ENCODE measurements at places on chromosomes 7 and 10.

- DNase-seq = no peak
Observed at GRCh38 chr10:27503498-27504006, 552 bp upstream of the RAB18 start.

- no peak for DNase-seq
Observed at GRCh38 chr10:43692051-43692825, 43.6 kb upstream of the ZNF32 start.

DNA sequence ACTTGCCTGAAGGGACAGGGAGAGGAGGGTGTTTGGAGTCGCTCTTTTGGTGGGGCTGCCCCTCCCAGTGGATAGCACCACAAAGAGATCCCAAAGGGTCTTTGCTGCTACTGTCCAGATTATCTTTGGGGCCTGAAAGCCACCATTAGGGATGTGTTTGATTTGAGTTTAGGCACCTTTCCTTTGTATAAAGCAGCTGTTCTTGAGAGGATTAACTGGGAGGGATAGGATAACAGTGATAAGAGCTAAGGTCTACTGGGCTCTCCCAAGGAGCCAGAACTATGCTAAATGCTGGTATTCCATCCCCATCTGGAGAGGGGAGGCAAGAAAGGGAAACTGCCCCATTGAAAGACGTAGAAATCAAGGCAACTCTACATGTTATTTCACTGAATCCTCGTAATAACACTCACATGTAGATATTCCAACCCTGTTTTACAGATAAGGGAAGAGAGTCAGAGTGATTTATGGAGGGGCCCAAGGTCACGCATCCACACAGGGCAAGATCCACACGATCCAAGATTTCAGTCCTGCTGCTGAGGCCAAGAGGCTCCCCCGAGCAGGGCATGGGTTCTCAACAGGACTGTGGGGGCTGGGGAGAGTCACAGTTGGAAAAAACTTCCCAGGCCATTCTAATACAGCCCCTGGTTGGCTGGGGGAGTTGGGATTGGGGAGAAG, 11.1 kb upstream of the TCF7L2 start:
- no peak for DNase-seq

GRCh38 chr7:29090151-29090805, 56.1 kb downstream of the CPVL start:
- DNase-seq = no peak

GRCh38 chr7:76257973-76258372, 44.5 kb upstream of the HSPB1 start:
- peak; percentile 19 for DNase-seq

GRCh38 chr7:112433289-112433688, 17.0 kb upstream of the IFRD1 start:
- no peak for DNase-seq

DNA sequence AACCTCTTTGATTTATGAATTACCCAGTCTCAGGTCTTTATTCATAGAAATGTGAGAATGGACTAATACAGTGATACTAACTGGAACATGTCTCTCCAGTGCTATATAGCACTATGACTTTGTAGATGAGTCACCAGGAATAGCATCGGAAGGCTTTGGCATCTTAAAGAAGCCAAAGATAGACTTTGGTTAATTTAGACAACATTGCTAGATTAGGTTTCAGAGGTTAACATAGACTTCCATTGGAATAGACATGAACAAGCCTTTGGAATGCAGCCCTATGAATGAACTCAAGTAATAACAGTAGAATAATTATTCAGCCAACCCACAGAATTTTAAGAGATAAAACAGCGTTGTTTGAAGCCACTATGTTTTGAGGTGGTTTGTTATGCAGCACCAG, 169.2 kb downstream of the HGF start:
- no peak for DNase-seq

DNA sequence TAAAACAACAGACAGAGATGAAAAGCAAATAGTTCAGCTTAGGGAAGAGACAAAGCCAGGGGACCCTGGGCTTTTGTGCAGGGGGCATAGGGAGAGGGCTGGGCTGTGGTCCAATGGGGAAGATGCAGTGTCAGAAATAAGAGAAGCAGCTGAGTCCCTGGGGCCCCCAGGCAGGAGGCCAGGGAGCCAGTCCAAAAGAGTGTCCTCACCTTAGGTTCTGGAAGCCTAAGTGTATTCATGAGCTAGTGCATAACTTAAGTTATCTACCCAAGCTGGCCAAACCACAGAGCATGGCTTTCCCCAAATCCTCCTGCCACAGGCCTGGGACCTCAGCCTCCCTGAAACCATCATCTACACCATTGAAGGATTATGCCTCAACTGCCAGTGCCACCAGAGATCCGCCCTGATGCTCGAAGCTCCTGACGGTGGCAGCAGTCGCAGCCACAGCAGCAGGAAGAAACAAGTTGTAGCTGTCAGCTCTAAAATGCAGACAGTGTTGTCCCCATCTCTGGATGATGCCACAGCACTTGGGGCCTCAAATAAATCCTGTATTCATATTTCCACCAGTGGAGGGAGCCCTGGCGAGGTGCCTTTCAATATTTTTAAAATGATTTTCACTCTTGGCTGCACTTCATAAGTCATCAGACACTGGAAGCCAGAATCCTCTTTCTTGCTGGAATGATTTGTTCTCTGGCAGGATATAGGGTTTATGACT, 574.6 kb downstream of the GRID1 start:
- DNase-seq = peak; percentile 7

DNA sequence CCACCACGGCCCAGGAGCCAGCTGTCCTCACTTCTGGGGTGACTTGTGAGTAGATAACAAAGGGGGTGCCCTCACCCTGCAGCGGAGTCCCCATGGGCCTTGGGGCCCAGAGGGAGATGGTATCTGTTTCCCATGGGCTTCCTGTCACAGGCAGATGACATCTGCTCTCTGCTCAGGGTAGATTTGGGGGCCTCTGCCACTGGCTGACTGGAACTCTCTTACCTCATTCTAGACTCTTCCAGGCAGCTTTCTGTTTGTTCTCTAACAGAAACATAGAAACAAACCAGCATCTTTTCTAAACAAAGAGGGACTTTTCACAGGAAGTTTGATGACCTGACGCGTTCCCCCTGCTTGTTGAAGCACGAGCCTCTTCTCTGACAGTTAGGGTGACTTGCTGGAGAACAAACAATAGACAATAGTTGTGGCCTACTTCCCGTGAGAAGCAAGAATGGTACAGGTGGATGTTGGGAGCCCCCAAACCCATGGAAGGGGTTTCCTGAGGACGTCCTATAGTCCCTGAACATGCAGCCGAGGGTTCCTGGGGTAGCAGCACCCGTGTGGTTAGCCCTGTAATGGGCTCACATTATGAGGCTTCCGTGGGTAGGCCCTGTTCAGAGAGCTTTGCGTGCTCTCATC, 61.6 kb downstream of the GRK5 start:
- DNase-seq = peak; percentile 77

DNA sequence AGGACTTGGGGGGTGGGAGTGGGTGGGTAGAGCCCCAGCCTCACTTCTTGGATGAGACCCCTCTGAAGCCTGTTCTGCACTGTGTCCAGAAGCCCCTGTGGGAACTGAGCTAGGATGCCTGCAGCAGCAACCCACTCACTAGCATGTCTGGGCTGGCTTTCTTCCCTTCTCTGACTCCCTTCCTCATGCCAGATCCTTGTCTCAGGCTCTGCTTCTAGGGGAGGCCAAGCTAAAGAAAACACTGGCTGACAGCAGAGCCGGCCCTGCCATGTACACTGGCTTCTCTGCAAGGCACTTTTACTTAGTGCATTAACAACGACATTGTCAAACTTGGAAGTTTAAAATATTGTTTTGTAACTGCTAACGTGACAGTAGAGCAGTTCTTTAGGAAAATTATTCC, 50.2 kb downstream of the ARHGAP22 start:
- DNase-seq = no peak

- no peak for DNase-seq
Observed at GRCh38 chr7:92260248-92260781, 14.5 kb downstream of the ANKIB1 start.

- DNase-seq = no peak
Observed at GRCh38 chr7:90312745-90313144, 8.4 kb downstream of the FAM237B start.

GRCh38 chr10:29378106-29378505, 89.2 kb downstream of the LYZL1 start:
- no peak for DNase-seq

- no peak for DNase-seq
Observed at GRCh38 chr10:78976825-78977755, 91.7 kb upstream of the ZMIZ1 start.

DNA sequence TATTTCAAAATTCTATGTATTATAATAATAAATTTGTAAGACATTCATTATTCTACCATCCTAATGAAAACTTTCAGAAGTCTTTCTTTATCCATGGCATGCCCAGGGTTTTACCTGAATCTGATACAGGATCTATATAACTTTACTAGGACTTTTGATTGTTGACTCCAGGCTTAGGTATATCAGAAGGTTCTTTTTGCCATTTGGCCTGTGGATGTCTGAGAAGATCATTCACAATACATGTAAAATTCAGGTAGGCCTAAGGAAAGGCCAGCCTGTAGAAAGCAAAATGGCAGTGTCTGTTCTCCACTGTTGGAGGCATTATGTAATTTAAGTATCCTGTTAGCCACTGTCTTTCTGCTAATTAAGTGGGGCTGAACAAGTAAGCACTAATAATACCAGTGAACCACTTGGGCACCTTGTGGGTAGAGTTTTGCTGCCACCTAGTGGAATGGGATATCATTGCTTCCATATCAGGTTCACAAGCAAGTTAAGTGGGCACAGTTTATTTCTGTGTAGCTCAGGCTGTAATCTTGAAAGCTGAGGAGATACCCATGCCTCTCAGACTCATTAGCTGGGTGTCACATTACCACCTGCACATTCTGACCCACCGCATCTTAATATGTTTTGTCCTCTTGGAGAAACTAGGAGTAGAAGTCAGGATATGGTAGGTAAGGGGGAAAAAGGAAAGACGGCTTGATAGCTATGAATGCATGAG, 105.5 kb downstream of the SEPTIN7 start:
- peak; percentile 75 for DNase-seq

DNA sequence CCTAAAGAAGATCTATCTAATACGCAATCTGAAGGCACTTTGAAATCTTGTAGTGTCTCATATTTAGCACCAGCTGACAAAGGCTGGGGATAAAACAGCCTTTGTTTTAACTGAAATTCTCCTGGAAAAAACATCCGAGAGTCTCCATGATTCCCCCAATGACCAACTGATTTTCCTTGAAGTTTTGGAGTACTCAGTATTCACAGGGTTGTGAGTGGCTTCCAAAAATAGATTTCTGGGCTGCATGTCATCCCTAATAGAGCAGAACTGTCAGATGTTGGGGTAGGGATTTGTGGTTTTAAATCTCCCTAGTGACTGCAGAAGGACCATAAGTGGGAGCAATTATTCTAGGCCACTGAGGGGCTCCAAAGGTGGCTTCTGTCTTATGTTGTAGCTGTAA, 206.4 kb downstream of the TAX1BP1 start:
- no peak for DNase-seq

DNA sequence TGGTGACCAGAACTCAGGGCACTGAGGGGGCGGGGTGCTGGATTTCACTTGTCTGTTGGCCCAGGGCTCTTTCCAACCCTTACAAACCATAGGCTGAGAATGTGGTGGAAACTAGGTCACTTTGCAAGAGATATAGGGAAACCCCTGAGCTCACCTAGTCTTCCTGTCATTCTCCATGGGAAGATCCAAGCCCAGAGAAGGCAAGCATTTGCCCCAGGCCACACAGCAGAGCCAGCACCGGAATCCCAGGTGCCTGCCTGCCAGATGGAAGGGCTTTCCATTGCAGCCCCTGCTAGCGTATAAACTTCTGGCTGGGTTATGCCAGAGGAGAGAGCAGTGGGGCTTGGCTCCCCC, 427 bp downstream of the PYROXD2 start:
- DNase-seq = peak; percentile 13

GRCh38 chr7:92766461-92767003, 69.8 kb downstream of the CDK6 start:
- DNase-seq = no peak

DNA sequence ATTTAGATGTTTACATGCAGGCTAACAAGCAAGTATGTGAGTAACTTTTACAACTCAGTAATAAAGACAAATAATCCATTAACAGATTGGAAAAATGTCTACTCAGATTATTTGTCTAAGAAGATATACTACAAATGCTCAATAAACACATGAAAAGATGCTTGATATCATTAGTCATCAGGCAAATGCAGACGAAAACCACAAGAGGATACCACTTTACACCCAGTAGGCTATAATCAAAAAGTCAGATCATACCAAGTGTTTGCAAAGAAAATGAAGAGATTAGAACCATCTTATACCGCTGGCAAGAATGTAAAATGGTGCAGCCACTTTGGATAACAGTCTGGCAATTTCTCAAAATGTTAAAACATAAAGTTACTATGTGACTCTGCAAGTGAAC, 84.1 kb downstream of the MALSU1 start:
- DNase-seq = no peak

DNA sequence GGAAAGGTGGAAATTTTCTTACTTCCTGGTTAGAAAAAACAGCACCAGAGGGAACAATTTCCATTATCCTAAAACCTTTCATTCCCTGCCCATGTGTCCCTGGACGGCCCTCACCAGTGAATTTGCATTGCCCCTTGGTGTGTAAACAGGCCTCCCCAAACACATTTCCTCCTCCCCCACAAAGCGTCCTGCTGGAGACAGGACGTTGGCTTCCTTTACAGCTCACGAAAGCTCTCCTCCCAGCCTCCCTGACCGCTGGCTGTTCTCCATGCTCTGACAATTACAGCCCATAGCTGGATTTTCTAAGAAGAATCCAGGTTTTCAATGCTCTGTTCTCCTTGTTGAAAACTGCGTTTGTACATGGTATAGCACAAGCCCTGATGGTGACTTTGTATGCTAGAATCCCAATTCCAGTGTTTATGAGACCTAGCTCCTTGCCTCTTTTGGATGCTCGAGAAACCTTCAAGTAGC, 724.2 kb upstream of the CELF2 start:
- DNase-seq = no peak

- DNase-seq = no peak
Observed at GRCh38 chr10:73887294-73888039, 13.1 kb upstream of the CAMK2G start.

DNA sequence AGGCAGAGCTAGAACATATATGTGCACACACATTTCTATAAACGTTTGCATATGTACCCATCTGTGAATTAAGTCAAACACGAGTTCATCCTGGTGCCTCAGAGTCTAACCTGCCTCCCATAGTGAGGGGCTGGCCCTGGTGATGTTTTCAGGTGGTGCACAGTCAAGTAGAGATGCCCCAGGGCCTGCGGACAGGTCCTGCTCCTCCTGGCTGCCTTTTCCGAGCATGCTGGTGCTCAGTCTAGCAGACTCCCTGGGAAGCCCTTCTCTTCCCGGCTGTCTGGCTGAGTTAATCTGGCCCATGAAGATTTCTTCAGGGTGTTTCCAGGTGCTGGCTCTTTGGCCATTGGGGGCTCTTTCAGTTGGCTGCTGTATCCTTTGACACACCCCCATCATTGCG, 14.3 kb downstream of the ADCY1 start:
- no peak for DNase-seq

DNA sequence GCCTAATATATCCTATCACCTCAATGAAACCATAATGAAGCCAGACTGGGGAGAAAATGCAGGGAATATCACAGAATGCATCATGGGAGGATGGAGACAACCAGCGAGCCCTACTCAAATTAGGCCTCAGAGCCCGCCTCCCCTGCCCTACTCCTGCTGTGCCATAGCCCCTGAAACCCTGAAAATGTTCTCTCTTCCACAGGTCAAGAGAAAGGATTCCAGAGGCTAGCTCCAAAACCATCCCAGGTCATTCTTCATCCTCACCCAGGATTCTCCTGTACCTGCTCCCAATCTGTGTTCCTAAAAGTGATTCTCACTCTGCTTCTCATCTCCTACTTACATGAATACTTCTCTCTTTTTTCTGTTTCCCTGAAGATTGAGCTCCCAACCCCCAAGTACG, 31.5 kb downstream of the PRSS2 start:
- DNase-seq = peak; percentile 12
